GOT3 (cell line): ENCODE measurements at places on chromosomes 1 and 21.

DNA sequence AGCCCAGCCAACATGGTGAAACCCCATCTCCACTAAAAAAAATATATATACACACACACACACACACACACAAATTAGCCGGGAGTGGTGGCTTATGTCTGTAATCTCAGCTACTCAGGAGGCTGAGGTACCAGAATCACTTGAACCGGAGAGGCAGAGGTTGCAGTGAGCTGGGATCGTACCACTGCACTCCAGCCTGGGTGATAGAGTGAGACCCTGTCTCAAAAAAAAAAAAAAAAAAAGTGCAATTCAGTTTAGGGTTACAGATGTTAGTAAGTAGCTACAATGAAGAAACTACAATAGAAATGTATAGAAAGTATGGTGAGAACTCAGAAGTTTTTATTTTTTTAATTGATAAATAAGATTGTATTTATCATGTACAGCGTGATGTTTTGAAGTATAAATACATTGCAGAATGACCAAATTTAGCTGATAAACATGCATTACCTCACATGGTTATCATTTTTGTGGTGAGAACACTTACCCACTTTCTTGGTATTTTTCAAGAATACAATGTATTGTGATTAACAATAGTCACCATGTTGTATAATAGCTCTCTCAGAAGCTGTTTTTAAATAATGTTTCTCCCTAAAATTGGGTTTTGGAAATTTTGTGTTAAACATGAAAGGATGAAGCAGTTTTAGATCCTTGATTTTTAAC, 17.9 kb downstream of the KDM1A start:
- DNase-seq, result no peak

GRCh38 chr1:178706432-178706831, 18.6 kb upstream of the RALGPS2 start:
- no peak for DNase-seq

DNA sequence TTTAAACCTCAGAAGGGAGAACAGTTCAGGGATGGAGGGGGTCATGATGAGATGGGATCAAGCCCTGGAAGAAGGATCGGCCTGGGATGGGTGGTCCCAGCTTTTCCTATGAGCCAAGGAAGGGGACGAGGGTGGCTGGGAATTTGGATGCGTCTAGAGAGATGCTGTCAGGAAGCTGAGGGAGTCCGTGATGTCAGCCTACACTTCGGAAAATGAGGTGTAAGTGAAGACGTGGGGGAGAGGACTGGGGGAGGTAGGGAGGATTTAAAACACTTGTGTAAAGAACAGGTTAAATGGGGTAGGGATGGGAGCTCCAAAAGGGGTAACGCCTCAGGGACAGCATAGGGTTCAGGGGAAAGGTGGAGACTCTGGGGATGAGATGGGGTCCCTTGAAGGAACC, 27.5 kb downstream of the DLGAP3 start:
- DNase-seq, result no peak

- DNase-seq, result no peak
Observed at GRCh38 chr1:101221945-101222429, 14.8 kb upstream of the S1PR1 start.

GRCh38 chr1:15736038-15736891, at the start of gene SLC25A34:
Gene SLC25A34 (plus strand): TSS chr1:15736258. CDS start chr1:15736486, 228 bp downstream.
- no peak for DNase-seq

GRCh38 chr1:46802901-46803574, 4.2 kb downstream of the CYP4B1 start:
- DNase-seq, result no peak

DNA sequence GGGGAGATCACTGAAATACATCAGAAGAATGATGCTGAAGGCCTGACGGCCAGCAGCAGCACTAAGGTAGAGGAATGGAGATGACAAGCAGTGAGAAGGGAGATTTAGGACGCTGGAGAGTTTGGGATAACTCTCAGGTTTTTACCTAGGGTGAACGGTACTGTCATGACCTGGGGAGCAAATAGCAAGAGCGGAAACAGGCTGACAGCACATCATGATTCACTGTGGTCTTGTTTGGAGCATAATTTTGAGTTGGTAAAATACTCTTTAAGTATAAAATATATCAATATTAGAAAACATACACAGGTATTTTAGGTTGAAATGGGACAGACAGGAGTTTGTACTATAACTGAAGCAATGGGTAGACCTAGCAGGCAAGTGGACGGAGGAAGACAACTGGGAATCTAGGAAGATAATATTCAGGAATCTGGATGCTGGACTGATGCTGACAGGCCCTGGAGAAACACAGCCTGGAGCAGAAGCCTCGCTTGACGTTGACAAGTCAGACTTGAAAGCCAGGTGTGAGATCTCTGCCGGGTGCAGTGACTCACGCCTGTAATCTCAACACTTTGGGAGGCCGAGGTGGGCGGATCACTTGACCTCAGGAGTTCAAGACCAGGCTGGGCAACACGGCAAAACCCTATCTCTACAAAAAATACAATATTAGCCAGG, 33.3 kb downstream of the ALG14 start:
- no peak for DNase-seq

DNA sequence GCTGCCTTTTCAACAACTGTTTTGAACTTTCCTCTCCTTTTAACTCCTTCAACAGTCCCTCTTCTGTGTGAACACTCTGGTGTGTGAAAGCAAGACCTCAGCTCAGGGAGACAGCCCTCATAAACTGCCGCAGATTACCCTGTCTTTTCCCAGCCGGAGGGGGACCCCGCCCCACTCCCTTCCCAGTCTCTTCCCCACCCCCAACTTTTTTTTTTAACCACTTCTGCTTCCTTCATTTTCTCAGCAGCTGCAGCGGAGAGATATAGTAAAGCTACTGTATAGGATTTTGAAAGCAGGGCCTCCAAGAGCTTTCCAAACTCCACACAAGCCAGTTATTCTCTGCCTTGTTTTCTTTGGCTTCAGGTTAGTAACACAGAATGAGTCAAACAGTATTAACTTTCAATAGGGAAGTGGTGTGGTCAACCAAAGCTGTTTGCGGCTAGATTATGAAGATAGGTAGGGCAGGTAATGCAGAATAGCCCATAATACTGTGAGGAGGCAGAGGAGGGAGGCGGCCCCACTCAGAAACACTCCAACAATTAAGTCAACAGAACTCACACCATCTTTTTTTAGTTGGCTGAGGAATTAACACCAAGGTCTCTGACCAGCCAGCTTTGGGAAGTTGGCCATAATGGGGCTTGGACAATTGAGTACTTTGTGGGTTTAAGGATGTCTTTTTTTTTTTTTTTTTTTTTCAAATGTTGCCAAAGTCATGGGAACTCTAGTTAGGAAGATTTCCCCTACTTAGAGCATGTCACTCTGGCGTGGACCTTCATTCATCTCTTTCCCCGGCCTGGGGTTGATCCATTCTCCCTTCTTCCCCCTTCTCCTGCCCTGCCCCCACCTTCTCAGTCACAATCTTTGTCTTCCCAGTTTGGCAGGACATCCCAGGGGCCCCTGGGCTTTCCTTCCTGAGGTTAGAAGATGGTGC, 177.0 kb downstream of the CLIC6 start:
- DNase-seq, result no peak

DNA sequence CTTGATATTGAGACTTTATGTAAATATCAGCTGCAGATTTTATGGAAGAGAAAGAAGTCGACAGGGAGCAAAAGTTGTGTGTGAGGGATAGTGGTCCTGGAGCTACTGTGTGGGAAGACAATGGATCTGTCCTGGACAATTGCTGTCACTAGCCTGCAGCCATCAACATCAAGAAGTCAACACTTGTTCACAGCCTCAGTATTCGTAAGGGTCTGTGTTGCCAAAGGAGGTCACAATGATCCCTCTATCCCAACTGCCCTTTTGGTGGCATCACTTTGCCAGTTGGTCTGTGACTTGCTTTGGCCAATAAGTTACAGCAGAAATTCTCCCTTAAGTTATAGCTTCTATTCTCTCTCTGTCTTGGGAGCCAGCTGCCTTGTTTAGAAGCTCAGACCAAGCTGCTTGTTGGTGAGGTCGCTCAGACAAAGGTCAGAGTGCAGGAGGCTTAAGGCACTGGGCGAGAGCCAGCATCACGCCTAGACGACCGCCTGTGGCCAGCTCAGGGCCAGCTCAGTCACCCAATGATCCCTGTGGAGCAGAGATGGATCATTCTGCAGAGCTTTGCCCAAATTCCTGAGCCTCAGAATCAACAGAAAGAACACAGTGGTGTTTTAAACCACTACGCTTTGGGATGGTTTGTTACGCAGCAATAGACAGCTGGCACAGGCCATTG, 134.9 kb downstream of the RHOU start:
- no peak for DNase-seq

DNA sequence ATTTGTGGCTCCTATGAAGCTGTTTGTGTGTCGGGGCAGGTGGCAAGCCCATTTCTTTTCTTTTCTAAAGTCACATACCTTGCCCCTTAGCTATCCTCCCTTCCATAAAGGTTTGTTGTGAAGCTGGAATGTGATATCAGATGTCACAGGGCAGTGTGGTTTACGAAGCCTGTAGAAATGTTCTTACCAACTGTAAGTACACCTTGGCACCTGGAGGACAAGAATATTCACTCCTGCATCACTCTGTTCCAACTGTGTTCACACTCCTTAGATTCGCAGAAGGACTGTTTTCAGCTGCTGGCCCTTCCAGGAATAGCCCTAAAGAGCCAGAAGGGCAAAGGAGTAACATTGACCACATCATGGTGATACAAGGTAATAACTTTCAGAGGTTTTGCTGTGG, 176.9 kb downstream of the FGGY start:
- no peak for DNase-seq

- DNase-seq, result no peak
Observed at GRCh38 chr1:106910798-106911197, 145.7 kb upstream of the PRMT6 start.

- no peak for DNase-seq
Observed at GRCh38 chr1:65894738-65895605, 102.3 kb downstream of the PDE4B start.

DNA sequence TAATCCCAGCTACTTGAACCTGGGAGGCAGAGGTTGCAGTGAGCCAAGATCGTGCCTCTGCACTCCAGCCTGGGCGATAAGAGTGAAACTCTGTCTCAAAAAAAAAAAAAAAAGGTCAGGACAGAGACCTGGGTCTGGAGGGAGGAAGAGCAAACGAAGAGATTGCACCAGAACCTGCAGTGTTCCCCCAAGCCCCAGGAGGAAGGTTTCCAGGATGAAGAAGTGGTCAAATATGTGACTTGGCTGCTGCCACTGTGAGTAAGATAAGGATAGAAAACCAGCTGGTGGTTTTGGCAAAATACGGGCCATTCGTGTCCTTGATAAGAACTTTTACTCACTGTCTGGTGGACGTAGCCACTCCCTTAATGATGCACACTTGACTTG, 42.2 kb downstream of the CLDN14 start:
- DNase-seq, result no peak

- no peak for DNase-seq
Observed at GRCh38 chr1:109425391-109426280, 612 bp downstream of the PSMA5 start.

- DNase-seq, result no peak
Observed at GRCh38 chr1:91754348-91754747, 131.6 kb downstream of the TGFBR3 start.

DNA sequence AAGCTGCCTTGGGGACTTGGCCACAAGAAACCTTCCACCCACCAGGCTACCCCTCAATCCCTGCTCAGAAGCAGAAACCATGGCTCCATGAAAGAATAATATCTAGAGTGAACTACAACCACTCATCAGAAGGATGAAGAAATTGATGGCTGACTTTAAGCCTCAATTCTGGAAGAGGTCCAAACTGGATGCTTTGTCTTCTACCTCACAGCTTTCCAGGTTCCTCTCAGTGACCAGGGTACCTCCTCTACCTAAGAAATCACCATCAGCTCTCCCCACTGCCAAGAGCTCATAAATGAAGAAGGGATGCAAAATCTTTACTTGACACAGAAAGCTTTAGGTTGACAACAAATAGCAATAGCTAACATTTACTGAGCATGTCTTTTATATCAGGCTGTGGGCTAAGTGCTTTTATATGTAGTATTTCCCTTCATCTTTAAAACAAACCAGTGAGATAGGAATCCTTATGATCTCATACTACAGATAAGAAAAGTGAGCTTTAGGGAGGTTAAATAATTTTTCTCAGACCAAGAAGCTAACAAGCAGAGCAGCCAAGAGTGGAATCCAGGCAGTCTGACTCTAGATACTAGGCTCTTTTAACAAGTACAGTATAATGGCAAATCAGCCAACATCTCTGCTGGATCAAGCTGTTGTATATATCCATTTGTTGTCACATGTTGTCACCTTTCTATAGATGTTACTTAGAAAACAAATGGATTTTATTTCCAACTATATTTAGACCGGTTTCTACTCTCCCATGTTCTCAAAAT, 243.0 kb upstream of the SGIP1 start:
- DNase-seq, result no peak

GRCh38 chr21:43866659-43867331, 1.8 kb downstream of the AGPAT3 start:
- no peak for DNase-seq

- DNase-seq, result no peak
Observed at GRCh38 chr1:169044296-169044695, 62.2 kb upstream of the ATP1B1 start.

GRCh38 chr1:199399996-199400724, 627.4 kb upstream of the NR5A2 start:
- DNase-seq, result no peak

DNA sequence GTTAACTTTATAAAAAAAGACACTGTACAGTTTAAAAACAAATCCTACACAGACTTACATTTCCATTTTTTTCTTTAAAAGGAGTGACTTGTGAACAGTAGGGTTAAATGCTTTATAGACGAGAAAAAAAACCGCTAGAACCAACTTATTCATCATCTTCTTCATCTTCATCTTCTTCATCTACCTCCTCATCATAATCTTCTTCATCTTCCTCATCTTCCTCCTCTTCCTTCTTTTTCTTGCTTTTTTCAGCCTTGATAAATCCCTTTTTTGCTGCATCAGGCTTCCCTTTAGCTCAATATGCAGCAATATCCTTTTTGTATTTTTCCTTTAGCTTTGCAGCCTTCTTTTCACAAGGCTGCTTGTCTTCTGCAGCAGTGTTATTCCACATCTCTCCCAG, 22.5 kb downstream of the FMO1 start:
- no peak for DNase-seq

DNA sequence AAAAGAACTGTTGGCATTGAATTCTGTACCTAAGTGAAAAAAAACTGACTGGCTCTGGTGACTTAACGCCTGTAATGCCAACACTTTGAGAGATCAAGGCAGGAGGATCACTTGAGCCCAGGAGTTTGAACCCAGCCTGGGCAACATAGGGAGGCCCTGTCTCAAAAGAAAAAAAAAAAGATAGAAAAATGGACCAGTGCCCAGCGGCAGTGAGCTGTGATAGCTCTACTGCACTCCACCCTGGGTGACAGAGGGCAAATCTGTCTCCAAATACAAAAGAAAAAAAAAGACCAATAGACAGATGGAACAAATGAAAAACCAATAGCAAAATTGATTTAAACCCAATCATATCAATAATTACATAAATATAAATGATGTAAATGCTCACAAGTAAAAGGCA, 674 bp upstream of the AKR7A3 start:
- no peak for DNase-seq
